Renal cortex interstitium (tissue), 15 donors: ENCODE measurements at places on chromosomes 16 and 17.

- no peak for DNase-seq
Measured at GRCh38 chr17:56762988-56763387, 70.7 kb downstream of the C17orf67 start.

- no peak for DNase-seq
Measured at GRCh38 chr17:68334393-68334792, 43.1 kb downstream of the ARSG start.

GRCh38 chr17:34182036-34182803 lies 72.9 kb upstream of the CCL2 start:
- no peak for DNase-seq

DNA sequence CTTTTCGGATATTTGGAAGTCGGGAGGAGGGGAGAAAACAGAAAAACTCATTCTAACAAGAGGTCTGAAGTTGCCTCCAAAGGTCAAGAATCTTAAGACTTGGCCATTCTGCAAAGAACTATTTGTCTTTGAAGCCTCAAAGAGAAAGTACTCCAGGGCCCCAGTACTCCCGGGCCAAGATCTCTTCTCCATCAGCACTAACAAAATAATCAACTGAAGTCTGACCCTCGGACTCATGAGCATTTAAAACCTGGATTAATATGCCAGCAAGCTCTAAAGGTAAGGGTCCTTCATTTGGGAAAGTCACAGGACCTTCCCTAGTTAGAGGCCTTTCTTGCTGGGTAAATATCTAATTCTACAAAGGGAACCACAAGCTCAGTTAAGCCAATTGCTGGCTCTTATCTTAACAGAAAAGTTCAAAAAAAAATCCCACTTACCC lies 4.5 kb downstream of the AXIN2 start:
- no peak for DNase-seq

DNA sequence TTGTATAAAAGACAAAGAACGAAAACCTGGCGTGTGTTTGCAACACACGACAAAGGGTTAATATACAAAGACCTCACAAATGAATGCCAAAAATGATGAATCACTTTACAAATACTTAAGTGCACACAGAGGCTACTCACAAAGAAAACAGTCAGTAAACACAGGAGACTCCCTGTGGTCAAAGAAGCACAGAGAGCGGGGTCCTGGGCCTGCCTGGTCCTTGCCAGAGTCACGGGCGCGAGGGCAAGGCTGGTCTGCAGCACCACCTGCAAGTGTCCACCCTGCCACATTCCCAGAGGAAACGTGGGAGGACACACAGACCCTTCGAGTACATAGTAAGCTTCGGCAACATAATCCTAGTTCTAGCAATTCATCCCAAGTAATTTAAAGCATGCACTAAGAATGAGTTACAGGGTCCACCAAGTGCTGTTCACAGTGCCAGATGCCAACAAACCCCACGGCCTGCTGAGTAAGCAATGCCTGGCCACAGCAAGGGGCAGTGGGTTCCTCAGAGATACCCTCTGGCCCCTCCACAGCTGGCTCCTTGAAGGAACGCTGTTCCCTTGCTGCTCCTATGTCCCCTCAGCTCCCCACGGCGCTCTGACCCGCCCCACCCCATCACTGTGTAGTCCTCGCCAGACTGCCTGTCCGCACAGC lies 24.6 kb upstream of the FAAP100 start:
- DNase-seq: no peak

DNA sequence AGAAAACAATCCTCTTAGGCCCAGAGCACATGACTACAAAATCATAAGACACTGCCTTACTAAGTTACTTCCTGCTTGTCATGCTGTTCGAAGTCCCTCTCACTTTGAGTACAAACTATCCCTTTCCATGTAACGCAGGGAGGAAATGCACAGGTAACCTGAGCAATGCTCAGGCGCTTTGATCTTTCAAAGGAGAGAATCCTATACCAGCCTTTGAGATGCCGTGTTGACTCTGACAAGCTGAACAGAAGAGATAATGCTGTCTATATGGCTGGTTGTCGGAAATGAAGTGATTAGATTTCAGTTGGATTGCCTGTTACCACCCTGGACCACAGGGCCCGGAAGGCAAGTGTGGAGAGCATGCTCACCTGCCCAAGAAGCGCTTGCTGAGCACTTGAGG lies 75.9 kb downstream of the CDH11 start:
- no peak for DNase-seq

GRCh38 chr17:37322826-37323561 lies 52.8 kb upstream of the C17orf78 start:
- no peak for DNase-seq

DNA sequence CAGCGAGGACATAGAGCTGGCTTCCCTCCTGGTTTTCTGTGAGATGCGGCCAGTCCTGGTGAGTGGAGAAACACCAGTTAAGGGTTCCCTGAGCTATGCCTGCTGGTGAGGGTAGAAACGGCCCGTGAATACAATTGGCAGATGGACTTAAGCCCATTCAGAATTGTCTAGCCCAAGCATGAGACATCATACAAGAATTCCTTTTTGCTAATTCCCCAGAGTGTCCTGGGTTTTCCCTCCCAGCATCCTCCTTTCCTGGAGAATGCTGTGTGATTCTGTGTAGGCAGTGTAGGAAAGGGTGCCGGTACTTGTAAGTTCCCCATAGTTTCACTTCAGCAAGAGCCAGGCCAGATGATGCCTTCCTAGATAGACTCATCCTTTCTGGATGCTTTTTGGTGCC lies 65.1 kb downstream of the SDR42E1 start:
- no peak for DNase-seq

- DNase-seq: no peak
Measured at GRCh38 chr16:85650135-85650843, 37.2 kb downstream of the GSE1 start.

GRCh38 chr17:15952048-15952532 lies 7.2 kb downstream of the ADORA2B start:
- no peak for DNase-seq

DNA sequence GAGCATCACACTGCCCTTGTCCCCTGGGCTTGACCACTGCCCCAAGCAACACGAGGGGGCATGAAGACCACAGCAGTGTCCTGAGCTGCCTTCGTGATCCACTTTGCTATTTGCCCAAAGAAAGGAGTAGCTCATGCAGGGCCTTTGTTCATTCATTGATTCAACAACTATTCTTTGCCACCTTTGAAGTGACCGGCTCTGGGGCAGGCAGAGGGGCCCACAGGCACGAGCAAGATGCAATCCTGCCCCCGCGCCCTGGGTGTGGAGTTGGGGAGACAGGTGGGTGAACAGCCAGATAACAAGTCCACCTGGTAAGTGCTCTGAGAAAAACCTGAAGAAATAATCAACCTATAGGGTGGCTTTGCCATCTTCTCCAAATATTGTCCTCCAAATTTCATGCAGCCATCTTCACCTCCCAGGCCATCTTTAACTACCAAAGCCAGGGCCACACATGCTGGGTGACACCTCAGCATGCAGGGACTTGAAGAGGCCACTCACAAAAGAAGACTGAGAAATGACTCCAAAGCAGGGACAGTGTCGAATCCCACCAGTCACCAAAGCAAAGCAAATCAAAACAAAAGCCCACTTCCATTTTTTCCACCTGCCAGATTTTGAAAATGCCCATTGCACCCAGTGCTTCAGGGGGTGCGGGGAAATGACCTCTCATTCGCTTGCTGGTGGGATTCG lies 18.2 kb upstream of the RBFOX3 start:
- no peak for DNase-seq

DNA sequence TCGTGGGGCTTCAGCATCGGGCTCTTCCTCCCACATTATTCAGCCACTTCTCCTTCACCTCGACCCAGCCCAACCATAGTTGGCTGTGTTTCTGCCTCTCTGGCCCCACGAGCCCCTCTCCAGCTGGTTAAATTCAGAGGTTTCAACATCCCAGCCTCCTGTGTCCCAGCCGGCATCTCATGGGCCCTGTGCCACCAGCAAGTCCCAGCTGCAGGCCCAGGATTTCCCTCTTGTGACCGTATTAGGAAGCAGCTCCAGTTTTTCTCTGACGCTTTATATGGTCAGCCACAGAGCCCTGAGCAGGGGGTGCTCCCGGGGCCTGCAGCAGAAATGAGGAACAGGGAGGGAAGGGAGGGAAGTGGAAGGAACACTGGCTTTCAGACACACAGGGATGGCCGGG lies 27.4 kb downstream of the MYH11 start:
- peak; percentile 31 for DNase-seq

DNA sequence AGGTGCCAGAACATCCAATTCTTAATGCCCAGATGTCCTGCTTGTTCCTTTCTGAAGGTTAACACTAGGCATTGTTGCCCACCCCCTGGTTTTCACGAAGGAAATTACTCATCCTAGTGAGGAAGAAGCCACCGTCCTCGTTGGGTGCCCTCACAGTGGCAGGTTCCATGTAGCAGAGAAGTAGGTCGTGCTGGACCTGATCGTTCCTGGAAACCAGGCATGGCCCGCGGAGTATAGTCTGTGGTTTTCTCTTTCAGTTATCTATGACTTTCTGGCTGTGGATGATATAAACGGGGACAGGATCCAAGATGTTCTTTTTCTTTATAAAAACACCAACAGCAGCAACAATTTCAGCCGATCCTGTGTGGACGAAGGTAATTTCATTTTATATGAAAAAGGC lies 16.5 kb downstream of the RGS11 start:
- DNase-seq: no peak

GRCh38 chr16:2392025-2392424 lies 37.2 kb upstream of the CCNF start:
- no peak for DNase-seq

DNA sequence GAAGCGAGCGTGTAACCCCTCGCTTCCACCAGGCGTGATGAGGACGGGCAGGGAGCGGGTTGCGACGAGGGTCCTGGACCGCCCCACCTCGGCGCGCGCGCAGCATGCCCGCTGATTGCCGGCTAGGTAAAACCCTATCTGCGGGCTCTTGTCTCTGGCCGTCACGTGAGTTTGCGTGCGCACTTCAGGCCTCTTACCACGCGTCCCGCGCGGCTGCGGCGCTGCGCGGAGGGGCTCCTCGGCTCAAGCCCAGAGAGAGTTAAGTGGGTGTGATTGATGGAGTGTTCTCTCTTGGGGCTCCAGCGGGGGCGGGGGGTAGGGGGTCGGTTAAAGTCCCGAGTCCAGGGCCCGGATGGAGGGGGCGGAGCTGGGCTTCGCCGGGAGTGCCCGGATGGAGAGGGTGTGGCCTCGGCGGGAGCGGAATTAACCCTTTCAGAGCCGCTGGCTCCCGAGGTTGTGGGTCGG lies 7.9 kb downstream of the KDM6B start:
- no peak for DNase-seq

DNA sequence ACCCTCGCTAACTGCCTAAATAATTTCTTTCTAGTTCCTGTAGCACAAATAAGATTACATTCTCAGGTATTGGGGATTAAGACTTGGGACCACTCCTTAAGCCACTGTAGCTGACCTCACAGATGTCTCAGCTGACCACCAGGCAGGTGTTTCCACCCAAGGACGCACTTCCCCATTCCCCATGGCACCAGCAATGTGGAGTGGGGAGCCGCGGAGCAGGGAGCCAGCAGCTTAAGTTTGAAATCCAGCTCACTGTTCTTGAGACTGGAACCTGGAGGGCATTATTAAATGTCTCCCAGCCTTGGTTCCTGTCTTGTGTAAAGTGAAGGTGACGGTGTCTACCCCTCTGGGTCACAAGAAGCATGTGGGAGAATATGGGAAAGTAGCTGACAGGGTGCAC lies 249.4 kb upstream of the CACNG5 start:
- no peak for DNase-seq

GRCh38 chr17:81993729-81994592 lies 16.5 kb downstream of the ASPSCR1 start:
- DNase-seq: no peak

DNA sequence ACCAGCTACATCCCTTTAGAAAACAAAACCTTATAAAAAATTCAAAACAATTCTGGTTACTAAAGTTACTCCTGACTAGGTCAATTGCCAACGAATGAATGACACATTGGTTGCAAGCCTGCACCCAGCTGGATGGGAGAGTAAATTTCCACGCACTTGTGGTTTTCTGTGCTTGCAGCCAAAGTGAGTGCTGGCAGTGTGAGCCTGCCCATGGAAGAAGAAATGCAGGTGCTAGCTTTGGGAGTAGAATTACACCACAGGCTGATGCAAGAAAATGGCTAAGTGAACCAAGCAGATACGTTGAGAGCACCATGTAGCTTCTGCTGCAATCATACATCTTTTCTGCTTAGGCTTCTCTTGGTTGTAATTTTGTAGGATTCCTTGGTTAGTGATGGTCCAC lies 74.6 kb downstream of the SYCE1L start:
- DNase-seq: no peak

- no peak for DNase-seq
Measured at GRCh38 chr17:64399767-64400156, 9.1 kb upstream of the PECAM1 start.

GRCh38 chr17:74819801-74820436 lies 39.8 kb downstream of the GRIN2C start:
- no peak for DNase-seq

DNA sequence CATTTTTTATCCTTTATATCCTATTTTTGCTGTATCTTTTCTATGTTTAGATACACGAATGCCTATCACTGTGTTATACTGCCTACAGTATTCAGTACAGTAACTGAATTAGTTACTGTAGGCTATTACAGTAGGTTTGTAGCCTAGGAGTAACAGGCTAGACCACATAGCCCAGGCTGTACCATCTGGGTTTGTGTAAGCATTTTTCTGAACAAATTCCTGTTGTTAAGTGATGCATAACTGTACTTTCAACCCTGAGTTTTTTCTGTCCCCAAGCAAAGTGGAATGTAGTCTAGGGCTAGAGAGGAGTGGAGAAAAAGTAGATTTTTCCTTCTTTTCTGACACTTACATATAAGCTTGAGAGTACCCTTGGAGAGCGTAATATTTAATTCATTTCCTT lies 282.1 kb downstream of the HS3ST3B1 start:
- DNase-seq: no peak

GRCh38 chr17:42640121-42640520 lies 19.0 kb upstream of the TUBG2 start:
- DNase-seq: no peak

DNA sequence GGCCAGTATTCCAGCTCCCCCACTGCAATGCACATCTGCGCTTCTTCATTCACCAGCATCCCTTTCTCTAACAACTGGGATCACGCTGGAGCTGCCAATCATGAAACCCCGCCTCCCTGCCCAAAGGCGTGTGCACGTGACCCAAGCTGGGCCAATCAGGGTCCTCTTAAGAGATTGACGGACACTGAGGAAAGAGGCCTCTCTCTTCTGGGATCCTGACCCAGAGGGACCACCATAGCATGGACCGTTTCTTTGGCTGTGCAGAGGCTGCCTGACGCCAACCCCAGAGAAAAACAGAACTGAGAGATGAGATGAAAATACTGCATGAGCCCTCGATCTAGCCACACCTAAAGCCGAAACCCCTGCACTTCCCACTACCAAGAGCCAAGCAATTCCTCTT lies 32.0 kb downstream of the COTL1 start:
- no peak for DNase-seq

- no peak for DNase-seq
Measured at GRCh38 chr17:6505425-6506142, 50.8 kb downstream of the PITPNM3 start.

- DNase-seq: no peak
Measured at GRCh38 chr17:44581868-44582267, 24.6 kb downstream of the FZD2 start.
